ENCODE measurements at places on chromosomes 1 and 21.
A peak's percentile ranks its signal among the peaks of the same experiment; 100 is the strongest.

DNA sequence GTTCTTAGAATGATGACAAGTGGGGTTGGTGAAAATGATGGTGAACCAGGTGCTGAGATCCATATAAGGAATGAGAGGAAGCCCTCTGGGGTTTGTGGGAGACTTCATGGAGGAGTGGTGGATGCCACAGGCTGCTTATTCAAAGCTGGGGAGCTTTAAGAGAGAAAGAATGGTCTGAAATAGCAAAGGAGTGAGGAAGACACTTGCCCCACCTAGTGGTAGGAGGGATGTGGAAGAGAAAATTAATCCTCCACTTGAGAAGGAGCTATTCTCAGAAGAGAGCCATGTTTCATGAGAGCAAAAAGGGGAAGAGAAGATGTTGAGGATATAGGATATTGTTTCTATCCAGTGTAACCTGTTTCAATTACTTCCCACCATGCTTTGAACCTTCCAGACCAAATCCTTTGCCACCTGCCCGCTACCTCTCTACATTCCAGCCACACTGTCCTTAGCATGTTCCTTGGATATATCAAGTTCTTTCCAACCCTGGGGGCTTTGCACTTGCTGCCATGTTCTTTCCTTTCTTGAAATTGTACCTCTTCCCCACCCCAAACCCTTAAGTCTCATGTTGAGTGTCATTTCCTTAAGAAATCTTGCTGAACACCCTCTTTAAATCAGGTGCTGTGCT lies 19.6 kb upstream of the ZNF648 start:
- DNase-seq = peak; percentile 81

DNA sequence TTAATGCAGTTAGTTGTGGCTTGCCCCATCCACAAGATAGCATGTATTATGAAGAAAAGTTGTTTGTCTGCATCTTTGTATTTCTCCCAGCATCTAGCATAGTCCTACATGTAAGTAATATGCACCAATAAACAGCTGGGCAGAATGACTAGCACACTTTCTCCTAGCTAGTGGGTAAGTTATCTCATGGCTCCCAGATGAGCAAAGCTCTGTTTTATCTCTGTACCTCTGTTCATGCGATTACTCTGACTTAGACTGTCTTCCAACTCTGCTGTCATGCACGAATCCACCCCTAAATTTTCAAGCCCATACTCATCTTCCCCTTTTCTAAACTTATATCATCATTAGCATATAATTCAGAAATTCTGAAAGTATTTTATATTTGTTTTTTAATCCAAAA lies 37.5 kb upstream of the KCTD3 start:
- DNase-seq = no peak

- DNase-seq = no peak
These were observed 2.8 kb upstream of the BACE2 start for GRCh38 chr21:41164981-41165655.

DNA sequence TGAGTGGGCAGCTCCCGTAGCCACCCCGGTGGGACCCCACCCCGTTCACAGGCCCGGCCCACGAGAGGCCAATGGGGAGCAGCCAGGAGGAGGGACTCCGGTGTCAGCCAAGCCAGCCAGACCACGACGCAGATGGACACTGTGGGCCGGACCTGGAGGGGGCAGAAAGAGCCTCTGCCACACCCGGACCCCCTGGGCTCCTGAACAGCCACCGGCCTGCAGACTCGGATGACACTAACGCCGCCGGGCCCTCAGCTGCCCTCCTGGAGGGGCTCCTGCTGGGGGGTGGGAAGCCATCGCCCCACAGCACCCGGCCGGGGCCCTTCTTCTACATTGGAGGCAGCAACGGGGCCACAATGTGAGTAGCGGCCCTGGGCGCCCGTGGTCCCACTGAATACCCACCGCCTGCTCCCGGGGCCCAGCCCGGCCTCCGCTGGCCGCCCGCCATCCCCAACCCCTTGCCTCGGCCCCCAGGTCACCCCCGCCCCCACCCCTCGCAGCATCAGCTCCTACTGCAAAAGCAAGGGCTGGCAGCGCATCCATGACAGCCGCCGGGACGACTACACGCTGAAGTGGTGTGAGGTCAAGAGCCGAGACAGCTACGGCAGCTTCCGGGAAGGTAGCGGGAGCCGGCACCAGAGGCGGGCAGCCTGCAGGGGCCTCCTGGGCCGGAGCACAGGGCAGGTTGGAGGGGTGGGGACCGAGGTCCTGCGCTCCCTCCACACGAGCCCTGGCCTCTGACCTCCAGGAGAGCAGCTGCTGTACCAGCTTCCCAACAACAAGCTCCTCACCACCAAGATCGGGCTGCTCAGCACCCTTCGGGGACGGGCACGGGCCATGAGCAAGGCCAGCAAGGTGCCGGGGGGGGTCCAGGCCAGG lies 6.5 kb downstream of the TTLL10 start:
- DNase-seq = no peak

- DNase-seq = no peak
These were observed 311.3 kb downstream of the LRRIQ3 start for GRCh38 chr1:73886716-73887115.

DNA sequence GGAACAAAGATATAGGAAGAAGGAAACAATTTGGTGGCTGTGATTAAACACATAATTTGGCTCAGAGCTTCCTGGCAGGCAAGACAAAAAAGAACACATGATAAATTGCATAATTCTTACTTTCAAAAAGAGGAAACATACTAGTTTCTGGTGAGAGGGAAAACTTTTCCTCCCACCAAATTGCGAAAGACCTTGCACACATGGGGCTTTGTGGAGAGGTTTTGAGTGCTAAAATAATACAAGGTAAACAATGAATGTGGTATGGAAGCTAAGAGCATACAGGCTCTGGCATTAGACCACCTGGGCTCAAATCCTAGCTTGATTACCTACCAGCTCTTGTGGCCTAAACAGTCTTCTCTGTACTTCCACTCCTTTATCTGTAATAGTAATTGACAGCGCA lies 140.2 kb upstream of the HOOK1 start:
- DNase-seq = no peak

DNA sequence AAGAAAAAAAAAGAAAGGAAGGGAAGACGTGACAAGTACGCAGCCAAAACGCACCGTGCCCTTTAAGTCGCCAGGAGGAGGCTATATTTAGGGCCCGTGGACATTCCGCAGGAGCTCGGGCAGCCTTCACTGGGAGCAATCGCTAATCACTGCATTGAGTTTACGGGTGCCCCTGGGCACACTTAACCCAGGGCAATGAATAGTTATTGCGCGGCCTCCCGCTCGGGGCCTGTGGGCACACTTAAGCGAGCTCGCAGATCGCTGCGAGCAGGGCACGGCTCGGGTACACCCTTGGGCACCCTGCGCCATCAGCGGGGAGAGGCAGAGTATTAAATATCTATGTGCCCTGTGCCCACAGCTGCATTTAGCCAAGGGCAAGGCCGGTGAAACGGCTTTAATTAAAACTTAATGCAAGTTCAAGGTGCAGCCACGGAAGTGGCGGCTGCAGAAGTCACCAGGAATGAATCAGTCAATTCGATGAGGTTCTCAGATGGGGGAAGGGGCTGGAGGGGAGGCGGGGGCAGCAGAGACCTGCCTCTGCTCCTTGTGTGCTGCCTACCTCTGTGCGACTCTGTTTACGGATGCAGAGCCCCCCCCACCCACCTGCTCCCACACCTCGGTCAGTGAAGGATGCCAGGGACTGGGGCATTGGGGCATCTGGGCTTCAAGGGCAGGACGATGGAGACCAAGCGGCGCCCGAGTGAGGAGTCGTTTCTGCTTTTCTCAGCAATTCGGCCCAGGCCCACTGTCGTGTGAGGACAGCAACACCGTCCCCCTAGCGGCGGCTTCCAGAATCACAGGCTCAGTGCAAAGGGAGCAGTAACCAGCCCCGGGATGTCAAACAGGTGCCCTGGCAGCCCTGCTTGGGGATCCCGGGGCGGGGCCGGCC lies 51.8 kb upstream of the TARDBP start:
- DNase-seq = peak; percentile 92

GRCh38 chr1:113998361-113998760 lies 19.1 kb downstream of the OLFML3 start:
- DNase-seq = peak; percentile 53
